ENCODE measurements at places on chromosomes 2 and 18.

DNA sequence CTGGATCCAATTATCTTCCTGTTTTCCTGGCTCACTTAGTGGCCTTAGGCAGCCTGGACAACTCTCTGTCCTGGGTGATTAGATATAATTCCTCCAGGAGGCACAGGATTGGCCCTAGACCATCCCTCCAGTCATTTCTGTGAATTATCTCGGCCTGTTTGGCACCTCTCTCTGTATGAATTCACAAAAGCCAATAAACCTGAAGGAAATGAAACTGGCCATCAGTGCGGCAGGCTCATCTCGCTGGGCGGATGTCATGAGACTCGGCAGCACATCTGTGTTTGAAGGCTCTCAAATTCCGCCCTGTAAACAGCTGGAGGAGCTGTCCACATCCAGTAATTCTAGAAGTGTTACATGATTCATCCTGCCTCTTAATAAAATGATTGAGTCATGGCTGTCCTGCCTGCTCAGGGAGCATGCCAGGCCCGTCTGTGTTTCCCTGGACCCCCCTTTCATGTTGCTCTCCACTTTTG, 38.6 kb downstream of the ACOXL start:
- peak; percentile 52 for DNase-seq

- no peak for DNase-seq
Observed at GRCh38 chr2:230537531-230537976, 121.6 kb downstream of the SP100 start.

DNA sequence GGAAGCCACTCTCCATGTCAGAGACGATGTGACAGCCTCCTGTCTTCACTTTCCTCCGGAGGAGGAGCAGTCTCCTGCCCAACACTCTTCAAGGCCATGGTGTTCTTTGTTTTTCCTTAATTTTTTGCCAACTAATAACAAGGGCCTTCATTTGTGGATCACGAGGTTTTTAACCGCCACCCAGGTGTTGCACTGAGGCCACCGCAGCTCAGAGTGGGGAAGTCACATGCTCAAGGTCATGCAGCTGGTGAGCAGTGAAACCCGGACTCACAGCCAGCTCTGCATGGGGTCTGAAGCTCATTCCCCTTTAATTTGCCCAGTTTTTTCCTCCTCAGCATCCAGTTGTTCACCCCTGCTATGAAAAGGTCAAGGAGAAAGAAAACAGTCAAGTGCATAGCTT, 19.6 kb downstream of the ENOSF1 start:
- no peak for DNase-seq

GRCh38 chr2:237964578-237965404, 2.0 kb upstream of the UBE2F start:
- DNase-seq: peak; percentile 53

DNA sequence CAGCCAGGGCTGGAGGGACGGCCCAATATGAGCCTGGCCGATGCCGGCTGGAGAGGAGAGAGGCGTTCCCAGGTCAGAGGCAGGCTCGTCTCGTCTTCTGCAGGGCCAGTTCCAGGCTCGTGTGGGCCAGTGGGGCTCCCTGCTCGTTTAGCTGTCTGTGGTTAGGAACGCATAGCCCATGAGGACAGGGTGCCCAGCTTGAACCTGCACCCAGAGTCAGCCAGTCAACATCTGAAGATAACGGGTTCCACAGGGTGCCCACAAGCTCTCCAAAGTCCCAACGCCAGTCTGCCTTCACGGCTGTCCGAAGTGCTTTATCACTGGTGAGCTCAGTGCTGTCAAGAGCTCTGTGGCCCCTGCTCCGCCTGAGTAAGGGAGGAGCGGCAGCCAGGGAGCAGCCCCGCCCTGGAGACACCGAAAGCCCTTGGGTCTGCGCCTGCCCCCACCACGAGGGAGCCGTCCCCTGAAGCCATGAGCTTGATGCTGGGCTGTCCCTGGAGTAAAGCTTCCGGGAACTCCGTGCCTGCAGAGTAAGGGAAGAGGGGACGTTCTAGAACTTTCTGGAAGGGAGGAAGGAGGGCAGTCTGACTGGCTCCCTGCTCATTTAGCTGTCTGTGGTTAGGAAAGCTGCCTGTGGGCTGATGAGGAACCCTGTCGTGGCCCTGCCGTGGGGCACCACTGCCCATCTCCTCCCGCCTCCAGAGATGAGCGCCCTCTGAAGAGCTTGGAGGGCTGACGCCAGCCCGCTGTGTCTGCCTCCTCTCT, 2.7 kb upstream of the HSBP1L1 start:
- no peak for DNase-seq

DNA sequence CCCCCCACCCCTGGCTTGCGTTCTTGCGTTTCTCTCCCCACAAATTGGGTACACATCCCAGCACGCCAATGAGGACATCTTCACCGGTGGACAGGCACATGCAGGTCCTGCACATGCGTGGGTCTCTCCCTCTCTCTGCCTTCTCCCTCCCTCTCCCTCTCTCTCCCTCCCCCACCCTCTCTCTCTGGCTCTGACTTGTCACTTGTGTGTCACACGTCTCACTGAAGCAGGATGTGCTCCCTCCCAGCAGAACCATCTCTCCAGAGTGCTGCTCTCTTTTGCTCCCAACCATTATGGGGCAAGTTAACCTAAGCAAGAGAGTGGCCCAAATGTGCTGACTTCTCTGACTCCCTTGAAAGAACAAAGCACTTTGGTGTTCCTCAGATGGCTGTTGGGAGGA, 120.8 kb upstream of the CAB39 start:
- DNase-seq: no peak

GRCh38 chr2:44813658-44814057, 127.8 kb upstream of the SIX3 start:
- DNase-seq: no peak

GRCh38 chr2:160157861-160158829, 41.9 kb downstream of the ITGB6 start:
- DNase-seq: no peak

GRCh38 chr18:8088626-8089025, 520.6 kb upstream of the RAB12 start:
- no peak for DNase-seq

- peak; percentile 85 for DNase-seq
Observed at GRCh38 chr18:55234366-55235093, 275.3 kb upstream of the CCDC68 start.

- DNase-seq: peak; percentile 86
Observed at GRCh38 chr2:12816379-12817306, 99.9 kb downstream of the TRIB2 start.

- DNase-seq: no peak
Observed at GRCh38 chr2:1884933-1885580, 140.7 kb upstream of the PXDN start.

DNA sequence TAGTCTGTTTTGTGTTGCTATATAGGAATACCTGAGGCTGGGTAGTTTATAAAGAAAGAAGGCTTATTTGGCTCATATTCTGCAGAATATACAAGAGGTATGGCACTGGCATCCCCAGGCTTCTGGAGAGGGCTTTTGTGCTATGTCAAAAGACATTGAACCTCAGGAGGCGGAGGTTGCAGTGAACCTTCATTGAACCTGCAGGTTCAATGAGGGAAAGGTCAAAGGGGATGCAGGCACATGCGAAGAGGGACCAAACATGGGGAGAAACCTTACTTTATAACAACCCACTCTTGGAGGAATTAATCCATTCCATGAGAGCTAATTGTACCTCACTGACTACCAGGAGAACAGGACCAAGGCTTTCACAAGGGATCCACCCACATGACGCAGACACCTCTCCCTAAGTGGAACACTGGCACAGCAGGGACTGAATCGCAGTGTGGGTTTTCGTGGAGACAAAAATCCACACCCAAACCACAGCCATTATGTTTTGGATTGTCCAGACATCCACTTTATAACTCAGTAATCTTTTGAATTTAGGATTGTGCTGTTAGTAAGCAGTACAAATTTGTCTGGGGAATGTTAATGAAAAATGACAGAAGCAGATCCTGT, 4.1 kb upstream of the SERPINB8 start:
- DNase-seq: no peak

- no peak for DNase-seq
Observed at GRCh38 chr18:75267643-75268363, 57.2 kb downstream of the TSHZ1 start.

DNA sequence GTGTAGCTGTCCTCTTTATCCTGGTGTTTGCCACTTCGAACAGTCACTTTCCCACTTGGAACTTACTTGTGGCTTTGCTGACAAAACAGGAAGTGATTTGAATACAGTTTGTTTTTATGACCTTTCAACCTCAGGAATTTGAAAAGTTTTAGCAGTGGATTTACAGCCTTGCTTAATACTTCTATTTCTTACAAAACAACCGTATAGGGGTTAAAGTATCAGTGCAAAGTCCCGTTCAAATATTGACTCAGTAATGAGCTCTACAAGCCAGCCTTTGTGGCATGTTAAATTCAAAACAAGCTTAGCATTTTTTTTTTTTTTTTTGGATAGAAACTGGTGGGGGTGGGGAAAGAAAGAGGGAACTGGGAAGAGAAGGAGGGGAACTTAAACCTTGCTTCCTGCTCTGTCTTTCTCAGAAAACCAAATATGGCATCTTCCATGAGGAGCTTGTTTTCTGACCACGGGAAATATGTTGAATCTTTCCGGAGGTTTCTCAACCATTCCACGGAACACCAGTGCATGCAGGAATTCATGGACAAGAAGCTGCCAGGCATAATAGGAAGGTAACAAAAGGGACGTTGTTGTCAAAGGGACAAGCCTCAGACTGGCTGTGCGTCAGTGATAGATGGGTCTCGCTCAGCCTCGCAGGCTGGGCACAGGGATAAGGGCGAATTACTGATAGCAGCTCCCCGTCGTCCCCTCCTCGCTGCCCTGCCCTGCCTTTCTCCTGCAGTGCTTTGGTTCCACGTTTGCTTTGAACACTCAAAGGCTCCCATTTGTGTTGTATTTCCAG, at the start of gene HNMT:
Gene HNMT (plus strand): TSS at position 408 of the 793 bp plus-strand sequence. CDS start 19 bp downstream, at position 427.
- peak; percentile 59 for DNase-seq

- no peak for DNase-seq
Observed at GRCh38 chr2:236008006-236008405, 160.2 kb downstream of the GBX2 start.

- peak; percentile 12 for DNase-seq
Observed at GRCh38 chr2:66684289-66684688, 249.4 kb downstream of the MEIS1 start.

DNA sequence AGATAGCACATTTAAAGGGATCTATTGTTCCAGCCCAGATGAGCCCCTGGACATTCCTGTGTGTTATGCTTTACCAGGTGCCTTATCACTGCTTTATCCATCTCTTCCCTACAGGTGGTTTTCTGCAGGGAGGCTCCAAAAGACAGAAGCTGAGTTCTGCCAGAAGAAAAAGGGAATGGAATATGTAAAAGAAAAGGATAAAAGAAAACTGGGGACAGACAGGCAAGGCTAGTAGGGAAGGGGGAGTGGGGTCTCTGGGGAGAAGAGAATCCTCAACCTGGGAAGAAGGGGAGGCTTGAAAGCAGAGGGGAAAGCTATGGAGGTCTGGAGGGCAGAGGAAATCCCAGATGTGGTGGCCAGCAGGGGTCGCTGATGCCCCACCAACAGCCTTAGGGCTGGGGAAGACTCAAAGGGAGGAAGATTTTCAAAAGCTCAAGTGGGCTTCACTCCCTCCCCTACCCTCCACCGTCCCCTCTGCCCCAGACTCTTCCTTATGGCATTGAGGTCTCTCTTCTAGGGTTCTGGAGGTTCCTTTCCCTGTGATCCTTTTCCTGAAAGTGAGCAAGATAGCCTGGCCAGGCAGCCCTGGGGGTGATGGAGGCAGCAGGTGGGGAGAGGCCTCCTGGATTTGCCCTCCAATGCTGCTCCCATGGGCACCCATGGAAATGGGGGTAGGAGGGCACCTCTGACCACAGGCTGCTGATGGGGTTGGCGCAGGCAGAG, 178.1 kb upstream of the PKDCC start:
- DNase-seq: peak; percentile 66

DNA sequence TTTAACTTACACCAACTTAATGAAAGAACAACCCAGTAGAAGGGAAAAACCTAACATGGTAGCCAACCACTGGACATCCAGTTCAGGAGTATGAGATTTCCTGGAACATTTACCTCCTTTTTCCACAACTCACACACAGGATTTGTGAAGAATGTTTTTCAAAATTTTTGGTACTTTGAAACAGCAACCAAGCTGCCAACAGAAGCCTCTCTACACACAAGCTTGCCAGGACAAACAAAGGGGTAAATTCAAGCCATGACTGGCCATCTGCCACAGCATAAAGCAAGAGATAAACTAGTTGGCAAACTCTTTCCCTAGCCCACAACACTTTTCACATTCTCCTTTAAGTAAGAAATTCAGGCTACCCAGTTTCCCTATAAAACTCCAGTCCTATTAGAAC, 21.4 kb downstream of the MGAT4A start:
- DNase-seq: no peak

DNA sequence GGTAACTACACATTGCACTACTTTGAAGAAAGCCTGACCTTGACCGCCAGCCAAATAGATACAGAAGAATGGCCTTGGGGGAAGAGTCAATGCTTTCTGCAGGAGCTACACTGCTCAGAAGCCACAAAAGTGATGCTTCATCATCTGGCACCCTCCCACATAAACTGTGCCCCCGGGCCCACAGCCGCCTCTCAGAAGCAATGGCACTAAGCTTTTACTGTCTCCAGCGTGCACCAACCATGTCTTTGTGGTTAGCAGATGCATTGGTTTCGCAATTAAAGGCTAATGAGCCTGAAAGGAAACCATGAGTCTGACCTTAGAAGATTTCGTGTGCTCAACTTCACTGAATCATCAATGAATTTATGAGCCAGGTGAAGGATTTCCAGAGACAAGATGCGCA, 209.4 kb upstream of the TRIB2 start:
- peak; percentile 90 for DNase-seq

GRCh38 chr2:176526995-176527901, 258.0 kb downstream of the MTX2 start:
- no peak for DNase-seq
